ENCODE measurements at places on chromosomes 4 and X. TPM values are rescaled to one million over a fixed set of nuclear protein-coding genes. Genes with fewer than 3 reads are reported as not detected.

The IL2RG gene
- total RNA-seq = 348 TPM

- H3K4me1 ChIP-seq = peaks cover 12% of the 10 kb centered on the region
- H3K36me3 ChIP-seq = no peaks in the 10 kb centered on the region
- H3K27ac ChIP-seq = no peak overlapping the region
- H3K4me3 ChIP-seq = peak overlapping the region; percentile 27
These were observed 82.9 kb upstream of the TAB3 start for GRCh38 chrX:30971774-30972603.

DNA sequence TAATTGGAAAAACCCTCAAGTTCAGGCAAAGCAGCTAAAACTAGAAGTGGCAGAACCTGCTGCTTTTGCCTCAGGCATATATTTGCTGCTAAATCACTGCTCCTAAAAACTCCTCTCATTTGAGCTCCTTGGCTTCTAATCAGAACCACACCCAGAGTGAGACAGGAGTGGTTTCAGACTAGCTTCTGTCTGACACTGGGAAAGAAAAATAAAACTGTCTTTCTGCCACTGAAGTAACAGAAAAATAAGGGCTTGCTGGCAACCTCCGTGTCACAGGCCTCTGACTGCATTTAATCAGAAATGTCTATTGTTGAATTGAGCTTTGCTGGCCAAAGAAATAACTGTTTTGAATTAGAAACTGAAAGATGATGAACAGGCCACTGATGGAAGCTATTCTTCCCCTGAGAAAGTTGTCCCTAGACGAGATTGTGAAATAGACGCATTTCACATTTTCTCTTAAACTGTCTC, 52.1 kb upstream of the RAP2C start:
- H3K36me3 ChIP-seq = no peaks in the 10 kb centered on the region
- no peak overlapping the region for H3K27ac ChIP-seq
- peaks cover 2% of the 10 kb centered on the region for H3K4me1 ChIP-seq
- no peak for DNase-seq
- no peaks in the 10 kb centered on the region for H3K27me3 ChIP-seq
- no peak overlapping the region for H3K4me3 ChIP-seq

The MAGED4B gene
- total RNA-seq = 3.1 TPM

DNA sequence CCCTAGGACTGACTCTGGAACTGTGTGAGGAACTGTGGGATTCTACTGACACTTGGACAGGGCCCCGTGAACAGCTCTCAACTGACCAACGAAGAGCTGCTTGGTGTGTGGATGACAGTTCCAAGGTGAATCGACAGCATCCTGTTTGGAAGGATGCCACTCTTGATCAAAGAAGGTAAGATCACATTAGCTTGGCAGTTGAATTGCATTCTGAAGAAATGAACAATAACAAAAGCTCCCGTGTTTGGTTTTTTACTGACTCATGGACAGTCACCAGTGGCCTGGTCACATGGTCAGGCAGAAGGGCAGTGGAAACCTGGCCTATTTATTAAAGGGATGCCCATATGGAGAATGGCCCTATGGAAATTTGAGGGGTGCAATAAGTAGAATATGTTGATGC, 33.1 kb upstream of the GPR34 start:
- no peak for DNase-seq
- no peak overlapping the region for H3K27ac ChIP-seq
- no peak overlapping the region for H3K4me3 ChIP-seq
